ENCODE measurements at places on chromosomes 5 and 9.
A peak's percentile ranks its signal among the peaks of the same experiment; 100 is the strongest.

- no peak for DNase-seq
Measured at GRCh38 chr9:108017671-108018070, 528.1 kb upstream of the KLF4 start.

GRCh38 chr9:131162886-131163285 is 37.5 kb downstream of the NUP214 start:
- no peak for DNase-seq

DNA sequence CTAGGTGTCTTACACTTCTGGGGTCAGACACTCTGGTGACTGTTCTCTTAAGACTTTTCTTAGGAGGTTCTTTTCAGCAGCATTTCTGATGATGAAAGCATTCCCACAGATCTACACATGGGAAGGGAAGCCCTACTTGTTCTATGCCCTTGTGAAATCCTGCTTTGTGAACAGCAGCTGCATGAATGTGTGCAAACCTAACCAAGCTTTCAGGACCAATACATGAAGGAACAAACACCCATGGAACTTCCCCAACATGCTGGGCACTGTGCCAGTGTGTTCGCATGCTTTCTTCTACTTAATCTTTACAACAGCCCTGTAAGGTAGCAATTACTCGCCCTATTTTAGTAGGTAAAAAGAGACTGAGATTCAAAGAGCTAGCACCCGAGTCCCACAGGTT is 439.9 kb upstream of the KLF4 start:
- DNase-seq: no peak

GRCh38 chr9:3840961-3841360 is 315.2 kb upstream of the RFX3 start:
- no peak for DNase-seq

DNA sequence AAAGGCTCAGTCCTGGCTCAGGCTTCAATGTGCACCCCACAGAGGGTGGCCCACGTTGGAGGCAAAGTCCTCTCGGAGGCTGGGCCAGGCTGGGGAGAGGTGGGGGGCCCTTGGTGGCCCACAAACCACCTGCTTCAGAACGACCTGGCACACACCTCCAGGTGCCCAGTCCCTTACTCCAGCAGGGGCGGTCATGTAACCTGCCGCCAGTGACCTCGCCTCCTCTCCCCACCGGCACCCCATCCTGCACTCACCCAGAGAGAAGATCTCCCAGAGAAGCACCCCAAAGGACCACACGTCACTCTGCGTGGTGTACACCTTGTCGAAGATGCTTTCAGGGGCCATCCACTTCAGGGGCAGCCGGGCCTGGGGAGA is 22.5 kb upstream of the SCGB3A1 start:
- no peak for DNase-seq

DNA sequence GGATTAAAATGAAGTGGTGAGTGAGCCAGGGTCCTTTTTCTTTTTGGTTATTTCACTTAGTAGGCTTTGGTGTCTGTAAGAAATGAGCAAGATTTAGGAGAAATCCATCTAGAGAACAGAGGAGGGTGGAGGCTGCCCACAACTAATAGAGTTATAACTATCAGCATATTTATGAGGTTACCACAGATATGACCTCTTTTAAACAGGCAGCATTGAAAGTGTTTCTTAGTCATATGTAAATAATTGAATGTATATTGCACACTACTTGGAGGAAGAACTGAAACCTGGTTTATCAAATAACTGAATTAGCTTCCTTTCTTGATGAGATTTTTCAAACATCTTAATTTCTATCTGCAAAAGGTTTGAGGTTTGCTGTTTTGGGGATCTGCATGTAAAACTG is 483.1 kb upstream of the PIK3R1 start:
- no peak for DNase-seq

DNA sequence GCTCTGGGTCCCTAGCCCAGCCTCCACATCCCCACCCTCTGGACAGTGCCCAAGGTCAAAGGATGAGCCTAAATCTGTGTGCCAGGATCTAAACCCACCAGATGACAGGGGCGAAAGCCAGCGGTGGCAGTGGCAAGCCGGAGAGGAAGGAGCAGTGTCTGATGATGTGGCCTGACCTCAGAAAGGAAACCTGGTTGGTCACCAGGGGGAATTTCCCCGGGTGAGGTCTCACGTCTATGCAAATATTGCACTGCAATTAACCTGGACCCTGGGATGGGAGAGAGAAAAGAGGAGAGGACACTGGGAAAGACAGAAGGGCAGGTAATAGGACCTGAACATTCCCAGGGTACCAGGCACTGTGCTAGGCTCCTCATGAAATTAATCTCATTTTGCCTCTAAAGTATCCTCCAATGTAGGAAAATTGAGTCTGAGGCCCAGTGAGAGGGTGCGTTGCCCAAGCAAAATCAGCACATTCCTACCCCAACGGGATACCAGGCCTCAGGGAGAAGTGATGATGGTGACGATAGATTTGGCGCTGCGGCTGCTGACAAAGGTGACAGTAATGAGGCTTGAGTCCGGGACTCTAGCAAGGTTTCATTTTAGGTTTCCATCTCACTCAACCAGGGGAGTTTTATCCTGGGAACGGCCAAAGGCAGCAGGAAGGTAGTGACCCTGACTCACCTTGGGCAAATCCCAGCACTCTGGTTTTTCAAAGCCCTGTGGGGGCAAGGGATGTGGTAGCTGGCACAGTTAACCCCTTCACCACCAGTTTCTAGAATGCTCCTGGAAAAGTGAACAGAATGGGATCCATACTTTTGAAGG is 13.4 kb upstream of the TNIP1 start:
- no peak for DNase-seq

DNA sequence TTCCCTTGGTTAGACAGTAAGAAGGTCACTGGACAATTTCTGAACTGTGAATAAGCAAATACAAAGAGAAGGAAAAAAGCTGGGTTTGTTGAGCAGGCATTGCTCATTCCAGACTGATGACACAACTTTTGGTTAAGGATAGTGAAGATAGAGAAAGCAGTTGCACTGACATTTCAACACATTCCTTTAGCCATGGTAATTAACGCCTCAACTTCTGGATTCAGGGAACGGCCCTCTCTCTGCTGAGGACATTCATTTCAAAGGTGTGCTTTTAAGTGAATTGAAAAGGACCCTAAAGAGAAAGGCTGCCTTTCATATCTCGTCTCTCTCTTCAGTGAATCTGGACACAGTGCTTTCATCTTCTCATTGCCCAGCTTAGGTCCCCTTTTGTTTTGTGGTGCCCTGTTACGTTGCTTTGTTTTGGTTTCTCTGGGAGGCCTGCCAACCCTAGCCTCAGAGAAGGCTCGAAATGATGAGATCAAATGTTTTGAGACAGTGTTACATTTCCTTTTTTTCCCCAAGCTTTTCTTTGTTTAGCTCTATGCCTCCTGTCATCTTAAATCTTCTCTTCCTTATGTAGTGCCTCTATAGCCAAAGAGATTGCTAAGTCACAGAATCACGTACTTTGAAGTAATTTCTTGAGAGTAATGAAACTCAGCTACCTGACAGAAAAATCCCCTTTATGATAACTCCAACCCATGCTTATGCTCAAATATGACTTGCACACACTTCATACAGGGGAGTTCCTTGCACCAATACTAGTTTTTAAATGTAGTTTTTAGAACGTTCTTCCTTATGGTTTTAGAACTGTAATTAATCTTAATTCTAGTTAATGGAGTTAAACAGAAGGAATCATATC is 94.4 kb upstream of the IFNE start:
- DNase-seq: no peak

- DNase-seq: peak; percentile 15
Measured at GRCh38 chr9:2087500-2088313, 72.6 kb downstream of the SMARCA2 start.

DNA sequence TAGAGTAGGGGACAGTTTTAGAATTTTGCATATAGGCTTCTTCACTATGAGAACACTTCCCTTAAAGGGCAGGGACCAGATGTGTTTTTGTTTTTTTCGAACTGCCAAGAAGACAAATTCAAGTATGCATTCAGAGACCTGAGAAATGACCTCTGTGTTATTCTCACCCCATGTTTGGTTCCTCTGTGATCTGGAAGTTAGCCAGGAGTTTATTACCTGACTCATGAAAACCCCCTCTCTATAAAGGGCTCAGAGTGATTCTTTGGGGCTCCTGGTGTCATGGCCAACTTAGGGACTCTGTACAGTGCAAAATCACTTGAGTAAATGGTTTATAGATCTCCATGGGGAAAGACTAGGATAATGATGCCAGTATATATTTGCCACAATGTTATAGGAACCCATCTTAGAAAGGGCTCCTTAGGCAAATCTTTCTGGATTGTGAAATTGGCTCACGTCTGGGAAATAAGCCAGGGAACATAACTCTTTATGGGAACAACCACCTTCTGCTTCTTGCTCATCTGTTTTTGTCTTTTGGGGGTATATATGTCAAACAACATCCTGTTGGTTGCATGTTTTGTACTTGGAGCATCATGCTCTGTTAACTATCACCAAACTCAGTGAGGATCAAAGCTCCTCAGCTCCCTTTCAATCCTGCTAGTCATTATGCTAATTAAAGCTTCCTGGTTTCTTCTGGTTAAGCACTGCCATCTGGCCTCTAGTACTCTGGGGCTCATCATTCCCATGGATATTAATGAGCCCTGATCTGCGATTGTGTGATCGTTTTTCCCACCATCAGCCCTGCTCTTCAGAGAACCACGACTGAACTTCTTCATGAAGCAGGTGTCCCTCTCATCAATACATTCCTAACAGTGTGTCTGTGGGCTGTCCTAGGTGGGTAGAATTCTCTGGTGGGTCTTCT is 173.4 kb upstream of the CDH12 start:
- DNase-seq: no peak

- no peak for DNase-seq
Measured at GRCh38 chr9:115481769-115482168, 363.8 kb upstream of the TNC start.

DNA sequence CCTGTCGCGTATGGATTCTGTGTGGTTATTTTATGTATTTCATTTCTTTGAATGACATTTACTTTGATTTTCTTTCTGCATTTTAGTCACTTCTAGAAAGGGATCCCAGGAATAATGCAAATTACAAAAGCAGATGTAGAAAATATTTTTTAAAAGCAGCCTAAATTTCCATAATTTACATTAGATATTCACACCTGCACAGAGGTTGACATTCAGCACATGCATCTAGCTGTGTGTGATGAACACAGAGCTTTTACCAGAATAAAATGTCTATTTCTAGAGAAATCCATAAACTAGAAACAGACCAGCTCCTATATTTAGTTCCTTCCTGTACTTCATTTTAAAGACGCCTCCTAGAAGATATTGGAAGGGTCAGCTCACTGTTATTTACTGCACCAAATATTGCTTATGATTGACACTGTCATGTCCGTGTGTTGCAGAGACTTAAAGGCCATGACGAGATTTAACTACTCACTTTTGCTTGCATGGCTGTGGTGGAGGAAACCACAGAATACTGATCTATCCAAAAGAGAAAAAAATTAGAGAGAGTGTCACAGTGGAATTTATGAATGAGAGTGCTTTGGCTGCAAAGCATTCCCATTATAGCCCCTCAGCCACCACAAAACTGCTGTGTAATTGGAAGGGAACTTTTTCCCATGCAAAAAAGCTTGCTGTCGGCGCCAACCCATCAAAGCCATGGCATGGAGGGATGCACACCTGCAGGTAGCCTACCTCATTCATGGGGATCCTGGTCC is 58.1 kb downstream of the EBF1 start:
- no peak for DNase-seq
